Chondrocyte (in vitro differentiated cells): ENCODE measurements at places on chromosomes 1 and 21. TPM values are rescaled to one million over a fixed set of nuclear protein-coding genes. Genes with fewer than 3 reads are reported as not detected.
A peak's percentile ranks its signal among the peaks of the same experiment; 100 is the strongest.

- DNase-seq, result no peak
Measured at GRCh38 chr1:58779801-58780382, 4.0 kb downstream of the JUN start.

DNA sequence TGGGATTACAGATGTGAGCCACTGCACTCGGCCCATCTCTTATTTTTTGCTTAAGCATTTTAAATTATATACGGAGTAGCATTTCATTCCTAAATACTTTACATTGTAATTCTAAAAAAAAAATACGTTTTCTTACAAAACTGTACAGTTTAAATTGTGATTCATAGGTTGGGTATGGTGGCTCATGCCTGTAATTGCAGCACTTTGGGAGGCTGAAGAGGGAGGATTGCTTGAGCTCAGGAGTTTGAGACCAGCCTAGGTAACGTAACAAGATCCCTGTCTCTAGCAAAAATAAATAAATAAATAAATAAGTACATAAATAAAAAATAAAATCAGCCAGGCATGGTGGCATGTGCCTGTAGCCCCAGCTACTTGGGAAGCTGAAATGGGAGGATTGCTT lies 24.6 kb downstream of the TBCE start:
- no peak for DNase-seq

GRCh38 chr21:39595465-39595864 lies 17.3 kb upstream of the B3GALT5 start:
- no peak for DNase-seq

- no peak for DNase-seq
Measured at GRCh38 chr21:42593007-42593814, 60.2 kb upstream of the PDE9A start.

GRCh38 chr21:35020436-35020835 lies 28.7 kb downstream of the RUNX1 start:
- no peak for DNase-seq

- DNase-seq, result no peak
Measured at GRCh38 chr21:44681861-44682579, at the start of gene KRTAP12-1. Gene KRTAP12-1, minus strand, starts transcription at chr21:44682163. Its CDS starts 40 bp downstream, at chr21:44682123.

DNA sequence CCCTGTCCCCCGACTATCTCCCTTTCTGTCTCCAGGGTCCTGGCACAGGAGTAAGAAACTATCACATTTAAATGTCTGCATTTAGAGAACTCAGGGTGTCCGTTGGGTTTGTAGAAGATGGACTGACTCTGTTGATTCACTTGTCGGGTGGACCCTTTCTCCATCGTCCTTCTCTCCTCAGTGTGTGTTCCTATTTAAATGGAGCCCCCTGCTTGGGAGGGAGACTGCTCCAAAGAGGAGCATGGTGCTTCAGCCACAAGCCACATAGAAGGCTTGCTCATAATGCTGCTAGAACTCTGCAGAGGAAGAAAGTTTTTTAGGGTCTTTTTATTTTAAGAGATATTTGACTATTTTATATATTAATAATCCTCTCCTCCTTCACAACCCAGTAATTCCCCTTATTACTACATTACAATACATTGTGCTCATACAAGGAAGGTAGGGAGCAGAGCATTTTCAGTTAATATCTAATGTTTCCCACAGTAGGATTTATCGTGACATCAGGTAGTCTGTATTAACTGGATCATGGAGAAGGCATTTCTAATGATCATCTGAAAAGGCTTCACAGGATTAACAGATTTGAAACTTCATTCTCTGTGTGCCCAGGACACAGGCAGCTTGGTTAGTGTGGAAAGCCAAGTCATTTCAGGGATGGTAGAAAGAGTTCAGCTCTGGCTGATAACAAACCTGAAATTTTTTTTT lies 13.8 kb downstream of the FGGY start:
- no peak for DNase-seq

DNA sequence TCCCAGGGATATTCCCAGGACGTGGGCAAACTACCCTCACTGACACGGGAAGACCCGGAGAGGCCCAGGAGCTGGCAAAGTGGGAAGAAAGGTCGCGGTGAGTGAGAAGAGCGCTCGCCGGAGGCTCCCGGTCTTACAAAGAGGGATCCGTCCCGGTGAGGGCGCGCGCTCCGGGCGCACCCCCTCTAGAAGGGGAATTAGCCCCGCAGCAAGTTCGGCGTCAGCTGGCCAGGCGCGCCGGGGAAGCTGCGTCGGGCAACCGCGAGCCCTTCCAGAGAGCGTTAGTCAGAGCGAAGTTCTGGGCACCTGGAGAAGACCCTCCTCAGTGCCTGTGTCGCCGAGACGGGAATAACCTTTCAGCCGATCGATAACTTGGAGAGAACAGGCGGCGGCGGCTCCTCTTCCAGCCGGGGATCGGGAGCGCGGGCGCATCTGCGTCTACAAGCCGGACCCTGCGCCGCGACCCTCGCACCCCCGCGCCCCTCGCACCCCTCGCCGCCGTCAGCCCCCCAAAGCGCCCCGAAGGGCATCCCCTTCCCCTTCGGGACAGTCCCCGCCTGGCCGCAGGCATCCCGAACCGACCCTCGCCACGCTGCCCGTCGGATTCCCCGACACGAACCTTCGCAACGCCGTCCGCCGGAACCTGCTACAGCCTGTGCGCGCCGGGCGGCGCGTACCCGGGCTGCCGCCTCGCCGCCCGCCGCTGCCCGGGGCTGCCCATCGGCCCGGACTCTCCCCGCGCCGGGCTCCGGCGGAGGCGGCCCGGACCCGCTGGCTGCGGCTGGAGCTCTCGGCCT lies 485 bp downstream of the SIPA1L2 start:
- DNase-seq, result peak; percentile 90

DNA sequence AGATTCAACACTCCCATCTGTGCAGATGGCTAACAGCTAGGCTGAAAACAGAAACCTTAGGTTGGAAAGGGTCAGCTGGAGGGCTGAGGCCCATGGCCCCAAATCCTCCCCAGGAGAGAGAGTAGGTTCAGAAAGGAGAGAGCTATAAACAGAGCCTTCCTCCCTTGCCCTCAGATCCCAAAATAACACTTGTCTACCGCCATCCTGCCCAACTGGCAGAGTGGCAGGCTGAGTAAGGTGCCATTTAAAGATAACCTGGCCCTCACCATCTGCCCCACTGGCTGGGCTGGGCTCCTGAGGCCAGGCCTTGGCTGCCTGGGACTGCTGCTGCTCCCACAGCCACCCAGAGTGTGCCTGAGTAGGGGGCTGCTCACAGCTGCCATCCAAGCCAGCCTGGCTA lies 4.3 kb upstream of the SHISA4 start:
- no peak for DNase-seq

GRCh38 chr21:38948377-38949069 lies 142.8 kb downstream of the ETS2 start:
- DNase-seq, result no peak

DNA sequence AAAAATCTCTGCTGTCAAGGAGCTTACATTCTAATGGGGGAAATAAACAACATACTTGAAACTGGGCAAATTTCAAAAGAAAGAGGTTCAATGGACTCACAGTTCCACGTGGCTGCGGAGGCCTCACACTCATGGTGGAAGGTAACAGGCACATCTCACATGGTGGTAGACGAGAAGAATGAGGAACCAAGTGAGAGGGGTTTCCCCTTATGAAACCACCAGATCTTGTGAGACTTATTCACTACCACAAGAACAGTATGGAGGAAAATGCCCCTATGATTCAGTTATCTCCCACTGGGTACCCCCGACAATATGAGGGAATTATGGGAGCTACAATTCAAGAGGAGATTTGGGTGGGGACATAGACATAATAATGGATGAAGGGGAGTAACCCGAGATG lies 226.4 kb downstream of the ZP4 start:
- no peak for DNase-seq

GRCh38 chr1:246404078-246404477 lies 103.0 kb downstream of the SMYD3 start:
- no peak for DNase-seq

DNA sequence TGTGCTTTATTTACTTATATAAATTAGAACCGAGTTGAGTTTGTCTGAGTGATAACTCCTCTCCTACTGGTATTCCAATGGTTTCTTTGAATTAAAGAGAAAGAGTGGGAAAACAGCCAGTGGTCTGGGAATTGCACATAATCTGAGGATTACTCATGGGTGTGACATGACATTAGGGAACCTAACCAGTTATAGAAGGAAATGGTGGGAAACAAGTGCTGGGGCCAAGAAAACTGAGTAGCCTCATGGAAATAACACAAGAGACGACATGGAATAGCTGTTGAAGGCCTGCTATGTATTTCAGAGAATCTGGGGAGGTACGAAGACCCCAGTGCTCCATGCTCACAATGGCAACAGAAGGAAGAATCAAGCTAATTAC lies 41.8 kb upstream of the LRRC52 start:
- DNase-seq, result no peak

The OLFML3 gene
- total RNA-seq, result 33.1 to 44.2 TPM (median 34.9 TPM) in 3 replicates

The HSPB7 gene
- 61.2 to 160 TPM (median 160 TPM) in 3 replicates for total RNA-seq

The KCNN3 gene
- total RNA-seq, result 0.92 to 1.8 TPM (median 1.5 TPM) in 3 replicates

The S100B gene
- total RNA-seq, result 0.41 TPM in 1 of 3 replicates, not detected in the others
